ENCODE measurements at places on chromosomes 2 and 18.
A peak's percentile ranks its signal among the peaks of the same experiment; 100 is the strongest.

- no peak for DNase-seq
Observed at GRCh38 chr2:150586858-150587257, 99.4 kb upstream of the RND3 start.

GRCh38 chr2:189819297-189819704 is 35.1 kb downstream of the PMS1 start:
- no peak for DNase-seq

DNA sequence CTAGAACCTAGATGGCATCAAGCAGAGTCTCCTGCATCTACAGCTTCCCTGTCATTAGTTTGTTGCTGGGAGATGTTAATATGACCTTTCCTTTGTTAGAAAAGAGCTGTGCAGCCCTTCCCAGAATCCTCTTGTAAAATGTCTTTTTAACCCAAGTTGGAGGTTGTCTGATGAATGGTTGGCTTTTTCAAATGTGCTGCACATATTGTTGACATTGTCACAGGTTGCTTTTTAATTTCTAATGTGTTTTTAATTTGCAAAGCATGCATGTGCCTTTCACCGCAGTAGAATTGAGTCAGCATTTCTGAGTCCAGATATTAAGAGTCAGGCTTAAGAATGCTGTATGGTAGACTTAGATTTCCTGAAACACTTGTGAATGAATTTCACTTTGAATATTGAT is 120.8 kb downstream of the GREB1L start:
- DNase-seq = no peak

DNA sequence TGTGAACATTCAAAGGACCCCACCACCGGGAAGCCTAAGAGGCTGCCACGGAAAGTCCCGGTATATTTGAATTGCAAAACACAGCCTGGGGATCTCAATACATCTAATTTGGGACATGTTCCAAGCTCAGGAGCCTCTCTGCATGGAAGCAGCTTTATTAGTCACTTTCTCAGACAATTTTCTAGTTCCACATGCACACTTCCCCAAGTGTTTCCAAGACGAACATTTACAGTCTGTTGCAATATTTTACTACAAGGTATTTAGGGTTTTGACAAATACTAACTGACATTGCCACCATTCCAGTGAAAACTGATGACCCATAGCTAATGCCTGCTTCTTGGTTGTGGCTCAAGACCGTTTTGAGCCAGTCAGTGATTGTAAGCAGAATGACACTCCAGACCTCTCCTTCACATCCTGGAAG is 145.3 kb downstream of the NCKAP5 start:
- no peak for DNase-seq

- DNase-seq = no peak
Observed at GRCh38 chr2:222673273-222673672, 1.8 kb downstream of the MOGAT1 start.

- DNase-seq = no peak
Observed at GRCh38 chr2:196123679-196124373, 47.6 kb downstream of the STK17B start.

- no peak for DNase-seq
Observed at GRCh38 chr18:56240405-56240804, 398.0 kb downstream of the TXNL1 start.

DNA sequence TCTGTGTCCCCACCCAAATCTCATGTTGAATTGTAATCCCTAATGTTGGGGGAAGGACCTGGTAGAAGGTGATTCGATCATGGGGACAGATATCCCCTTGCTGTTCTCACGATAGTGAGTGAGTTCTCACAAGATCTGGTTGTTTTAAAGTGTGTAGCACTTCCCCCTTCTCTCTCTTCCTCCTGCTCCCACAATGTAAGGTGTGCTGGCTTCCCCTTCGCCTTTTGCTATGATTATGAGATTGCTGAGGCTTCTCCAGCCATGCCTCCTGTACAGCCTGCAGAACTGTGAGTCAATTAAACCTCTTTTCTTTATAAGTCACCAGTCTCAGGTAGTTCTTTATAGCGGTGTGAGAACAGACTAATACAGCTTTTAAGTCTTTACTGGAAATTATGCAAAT is 193.3 kb upstream of the RBBP8 start:
- DNase-seq = no peak

DNA sequence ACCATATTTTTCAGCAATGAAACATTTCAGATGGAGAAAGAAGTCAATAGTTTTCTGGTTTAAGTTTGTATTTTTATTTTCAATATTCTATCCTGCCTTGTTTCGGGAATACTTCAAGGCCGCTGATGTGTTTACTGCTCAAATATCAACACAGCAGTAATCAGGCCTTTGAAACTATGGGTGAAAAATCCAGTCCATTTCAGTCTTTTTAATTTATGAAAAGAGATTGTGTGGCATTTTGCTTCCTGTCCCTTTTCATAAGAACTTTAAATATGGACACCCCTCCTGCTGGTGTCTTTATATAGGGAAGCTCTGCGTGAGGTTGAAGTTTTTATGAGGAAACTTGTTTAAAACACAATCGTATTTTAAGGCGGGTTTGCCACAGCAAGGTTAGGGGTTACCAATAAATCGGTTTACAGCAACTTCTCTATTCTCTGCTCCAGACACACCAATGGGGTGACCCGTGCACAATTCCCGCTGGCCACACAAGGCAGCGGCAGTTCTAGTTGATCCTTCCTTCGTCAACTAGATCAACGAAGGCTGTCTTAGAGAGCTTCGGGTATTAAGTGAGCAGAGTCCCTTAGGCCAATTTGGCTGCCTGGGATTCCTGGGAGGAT is 1.2 kb upstream of the TANC1 start:
- no peak for DNase-seq

DNA sequence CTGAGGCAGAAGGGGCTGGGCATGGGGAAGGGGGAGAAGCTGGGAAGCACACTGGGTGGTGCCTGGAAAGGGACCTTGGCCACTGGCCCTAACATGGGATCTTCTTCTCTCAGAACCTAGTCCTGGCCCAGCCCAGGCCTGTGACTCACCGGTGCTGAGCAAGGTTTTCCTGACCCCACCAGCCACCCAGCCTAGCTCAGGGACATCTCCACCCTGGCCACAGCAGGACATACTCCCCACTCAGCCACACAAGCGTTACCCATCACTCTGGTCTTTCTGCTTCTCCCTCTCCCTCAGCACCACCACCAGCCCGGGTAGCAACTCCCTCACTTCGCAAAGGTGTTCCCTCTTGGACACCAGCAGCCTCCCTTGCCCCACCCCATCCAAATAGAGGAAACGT is 22.8 kb downstream of the TNS1 start:
- no peak for DNase-seq

GRCh38 chr2:40310303-40310702 is 141.6 kb downstream of the SLC8A1 start:
- no peak for DNase-seq

GRCh38 chr18:57802213-57803102 is 657 bp downstream of the ATP8B1 start:
- DNase-seq = peak; percentile 38

DNA sequence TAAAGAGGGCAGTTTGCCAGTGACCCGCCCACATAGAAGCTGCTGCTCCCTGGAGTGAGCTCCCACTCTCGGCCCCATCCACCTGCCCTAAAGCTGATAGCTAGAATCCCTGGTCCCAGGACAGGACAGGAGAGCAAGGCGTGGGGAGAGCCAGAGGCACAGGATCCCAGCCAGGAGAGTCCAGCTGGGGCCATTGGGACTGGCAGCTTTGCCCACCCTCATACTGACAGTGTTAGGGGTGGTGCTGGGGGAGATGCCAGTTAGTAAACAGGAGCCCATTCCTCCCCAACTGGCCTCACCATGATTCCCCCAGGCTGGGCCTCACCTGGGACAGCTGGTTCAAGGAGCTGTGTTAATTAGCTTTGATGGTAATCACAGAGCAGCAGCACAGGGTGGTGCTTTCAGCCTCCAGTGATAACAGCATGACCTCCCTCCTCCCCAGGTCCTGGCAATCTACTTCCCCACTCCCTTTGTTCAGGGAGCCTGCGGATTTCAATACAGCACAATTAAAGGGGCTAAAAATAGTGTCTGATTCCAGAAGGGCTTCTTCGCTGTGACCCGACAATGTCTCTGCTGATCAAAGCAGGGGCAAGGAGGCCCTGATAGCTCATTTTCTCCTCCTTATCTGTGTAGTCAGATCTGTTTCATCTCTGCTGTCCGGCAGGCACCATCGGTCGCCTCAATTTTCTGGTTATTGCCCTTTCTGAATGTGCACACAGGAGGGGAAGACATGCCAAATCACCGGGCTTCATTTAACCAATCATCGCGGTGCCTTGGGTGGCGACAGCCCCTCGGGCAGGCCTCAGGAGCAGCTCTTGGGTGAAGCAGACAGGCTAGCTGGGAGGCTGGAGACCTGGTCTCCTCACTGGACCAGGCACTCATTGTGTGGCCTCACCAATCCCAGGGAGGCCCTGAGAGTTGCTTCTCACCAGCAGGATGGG is 119.9 kb upstream of the TEX51 start:
- no peak for DNase-seq

- no peak for DNase-seq
Observed at GRCh38 chr2:136051001-136051724, 65.7 kb upstream of the DARS1 start.

GRCh38 chr2:20551945-20552328 is 99.0 kb downstream of the HS1BP3 start:
- no peak for DNase-seq

DNA sequence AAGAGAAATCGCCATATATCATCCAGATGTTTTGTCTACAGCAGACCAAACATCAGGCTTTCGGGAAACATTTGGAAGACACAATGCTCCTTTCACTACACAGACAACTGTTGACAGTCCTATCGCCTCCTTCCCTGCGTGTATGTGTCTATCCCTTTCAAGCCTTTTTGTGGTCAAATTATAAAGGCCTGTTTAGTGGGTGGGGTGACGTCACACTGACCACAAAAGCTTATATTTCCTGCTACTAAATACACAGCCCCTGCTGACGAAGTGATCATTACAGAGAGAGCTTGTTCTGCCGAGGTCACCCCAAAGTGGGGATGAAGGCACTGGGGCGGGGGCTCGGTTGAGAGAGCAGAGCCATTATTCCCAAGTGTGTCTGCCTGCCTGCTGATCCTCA is 302.7 kb upstream of the TNP1 start:
- DNase-seq = no peak

- no peak for DNase-seq
Observed at GRCh38 chr2:48129293-48129950, 223.1 kb upstream of the FBXO11 start.

DNA sequence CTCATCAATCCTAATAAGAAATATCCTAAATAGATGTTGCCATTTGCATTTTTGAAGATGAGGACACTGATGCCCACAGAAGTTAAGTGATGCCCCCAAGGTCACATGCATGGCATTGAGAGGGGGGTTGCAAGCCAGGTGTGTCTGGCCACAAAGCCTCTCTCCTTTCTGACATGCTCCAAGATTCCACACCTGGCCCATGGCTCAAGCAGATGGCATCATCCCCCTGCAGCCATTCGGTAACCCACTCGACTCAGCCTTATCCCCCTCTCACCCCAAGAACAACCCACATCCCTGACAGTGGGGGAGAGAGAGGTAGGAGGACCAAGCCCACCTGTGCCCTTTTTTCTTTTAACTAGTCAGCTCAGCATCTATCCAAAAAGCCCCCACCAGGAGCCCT is 16.5 kb upstream of the TEX51 start:
- no peak for DNase-seq

DNA sequence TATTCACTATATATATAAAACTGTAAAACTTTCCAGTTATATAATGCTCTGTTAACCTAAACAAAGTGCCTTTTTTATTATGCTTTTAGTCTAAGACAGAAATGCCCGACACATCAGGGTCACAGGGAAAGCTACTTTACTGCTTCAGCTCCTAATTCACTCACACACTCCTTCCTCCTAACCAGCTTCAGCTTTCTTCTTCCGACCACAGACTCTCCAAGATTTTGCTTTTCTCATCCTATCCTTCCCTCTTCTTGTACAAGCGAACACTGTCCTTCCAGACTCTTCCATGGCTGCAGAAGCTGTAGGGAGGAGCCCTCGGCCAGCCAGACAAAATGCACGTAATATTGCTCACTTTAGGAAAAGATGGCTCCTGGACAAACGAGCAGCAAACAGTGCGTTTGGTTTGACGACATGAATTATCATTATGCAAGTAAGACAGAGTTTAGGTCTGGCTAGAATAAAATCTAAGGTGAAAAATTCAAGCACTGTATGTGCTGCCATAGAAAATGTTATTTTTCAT is 47.5 kb upstream of the HNRNPA3 start:
- DNase-seq = no peak

DNA sequence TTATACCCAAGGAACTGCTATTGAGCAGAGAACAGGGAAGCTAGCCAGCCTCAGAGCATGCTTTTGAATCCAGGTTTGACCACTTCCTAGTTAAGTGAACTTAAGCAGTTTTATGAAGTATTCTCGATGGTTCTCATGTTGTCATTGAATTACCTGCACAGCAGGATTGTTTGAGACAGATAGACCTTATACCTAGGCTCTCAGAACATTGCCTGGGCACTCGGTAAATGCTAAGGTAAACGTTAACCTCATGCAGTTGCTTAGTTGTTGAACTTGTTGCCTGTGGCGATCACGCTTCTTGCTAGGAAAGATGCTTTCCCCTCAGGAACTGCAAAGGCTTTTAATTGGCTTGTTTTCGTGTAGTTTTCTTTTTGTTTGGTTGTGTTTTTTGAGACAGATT is 34.0 kb upstream of the CHMP1B start:
- DNase-seq = no peak

DNA sequence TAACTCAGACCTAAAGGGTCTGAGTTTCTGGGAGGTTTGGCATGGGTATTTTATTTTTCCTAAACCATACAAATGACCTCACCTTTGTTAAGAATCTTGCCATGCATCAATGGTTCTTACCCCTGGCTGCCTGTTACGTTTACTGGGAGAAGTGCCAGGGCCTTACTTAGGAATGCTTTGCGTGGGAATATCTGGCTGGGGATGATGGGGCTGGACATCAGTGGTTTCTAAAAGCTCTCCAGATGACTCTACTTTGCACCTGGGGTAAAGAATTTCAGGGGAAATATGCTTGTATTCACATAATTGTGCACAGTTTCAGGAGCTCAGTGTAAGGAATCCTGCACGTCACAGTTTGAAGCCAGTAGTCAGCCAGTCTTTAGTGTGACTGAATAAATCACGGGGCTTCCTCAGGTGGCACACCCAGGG is 18.2 kb upstream of the DAW1 start:
- DNase-seq = no peak

DNA sequence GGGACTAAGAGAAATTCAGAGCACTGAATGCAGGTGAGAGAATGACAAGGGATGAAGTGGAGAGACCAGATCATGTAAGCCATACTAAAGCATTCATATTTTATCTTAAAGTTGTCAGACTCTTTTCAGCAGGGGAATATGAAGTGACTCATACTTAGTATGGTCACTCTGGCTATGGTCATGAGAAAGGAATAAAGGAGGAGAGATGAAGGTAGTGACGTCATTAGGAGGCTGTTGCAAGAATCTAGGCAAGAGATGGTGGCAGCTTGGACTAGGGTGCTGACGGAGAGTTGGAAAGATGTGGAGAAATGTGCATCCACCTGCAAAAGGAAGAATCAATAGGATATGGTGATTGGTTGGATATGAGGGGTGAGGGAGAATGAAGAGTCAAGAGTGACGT is 203.2 kb upstream of the ACVR2A start:
- no peak for DNase-seq
